Tibial nerve (tissue), 4 donors: ENCODE measurements at places on chromosomes 2 and 18.

GRCh38 chr18:63676526-63677323, 15.0 kb upstream of the SERPINB3 start:
- DNase-seq: no peak

DNA sequence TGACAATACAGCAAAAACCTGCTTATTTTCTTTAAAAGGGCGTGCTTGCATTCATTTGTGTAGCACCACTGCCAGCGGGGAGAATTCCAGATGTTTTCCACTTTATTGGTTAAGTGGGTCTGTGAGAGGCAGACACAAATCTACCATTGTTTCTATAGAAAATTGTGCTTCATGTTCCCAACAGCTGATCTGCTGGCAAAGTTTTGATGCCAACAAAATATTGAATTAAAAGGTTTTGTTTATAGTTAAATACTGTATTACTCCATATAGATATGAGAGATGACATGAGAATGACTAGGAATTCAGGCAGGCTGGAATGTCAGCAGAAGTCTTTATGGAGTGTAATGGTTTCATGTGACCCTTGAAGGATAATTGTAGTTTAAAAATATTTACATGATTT, 182.7 kb downstream of the MC4R start:
- DNase-seq: no peak

- peak; percentile 44 for DNase-seq
Observed at GRCh38 chr18:37564711-37565100, 892 bp downstream of the CELF4 start.

DNA sequence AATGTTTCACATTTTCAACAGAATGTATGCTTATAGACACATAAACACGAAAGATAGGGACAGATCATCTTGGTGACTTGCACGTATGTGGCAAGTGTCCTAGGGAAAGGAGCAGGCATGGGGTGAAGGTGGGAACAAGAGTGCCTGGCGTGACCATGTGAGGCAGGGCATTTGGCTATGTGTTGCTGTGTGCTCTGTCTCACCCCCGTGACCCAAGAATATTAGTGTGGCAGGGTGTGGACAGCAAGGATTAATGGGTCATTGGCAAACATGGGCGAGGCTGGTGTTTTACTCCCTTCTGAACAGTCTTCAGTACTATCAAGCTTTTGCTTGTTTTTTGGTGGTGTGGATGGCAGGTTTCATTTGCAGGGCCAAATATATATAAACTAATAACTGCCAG, 1.3 kb upstream of the VWA3B start:
- no peak for DNase-seq

DNA sequence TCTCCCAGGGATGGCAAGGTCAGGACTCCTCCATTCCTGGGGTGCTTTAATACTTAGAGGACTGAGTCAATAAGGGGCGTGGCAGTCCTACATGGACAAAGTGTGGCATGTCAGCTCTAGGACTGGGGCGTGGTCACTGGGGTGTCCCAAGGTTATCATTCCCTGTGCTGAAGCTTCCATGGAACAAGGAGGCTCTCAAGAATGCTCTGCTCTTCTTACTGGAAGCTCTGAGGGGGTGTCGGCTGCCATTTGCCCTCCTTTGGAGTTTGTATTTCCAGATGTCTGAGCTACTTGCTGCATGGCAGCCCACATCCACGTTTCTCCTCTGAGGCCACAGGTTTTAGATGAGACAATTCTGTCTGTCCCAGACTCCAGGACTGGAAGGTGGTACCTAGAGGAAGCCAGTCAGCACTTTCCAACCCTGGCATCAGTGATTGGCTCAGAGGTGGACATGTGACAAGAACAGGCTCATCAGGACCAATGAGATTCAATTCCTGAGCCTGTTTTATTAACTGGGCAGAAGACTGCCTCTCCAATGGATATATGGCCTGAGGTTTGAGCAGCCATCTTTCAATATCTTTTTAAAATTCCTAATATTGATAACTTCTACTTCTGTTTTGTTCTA, 128.9 kb upstream of the ARL4C start:
- no peak for DNase-seq
